ENCODE measurements at places on chromosomes 7 and 10.

- no peak for DNase-seq
Observed at GRCh38 chr10:129999140-129999539, 35.1 kb upstream of the EBF3 start.

DNA sequence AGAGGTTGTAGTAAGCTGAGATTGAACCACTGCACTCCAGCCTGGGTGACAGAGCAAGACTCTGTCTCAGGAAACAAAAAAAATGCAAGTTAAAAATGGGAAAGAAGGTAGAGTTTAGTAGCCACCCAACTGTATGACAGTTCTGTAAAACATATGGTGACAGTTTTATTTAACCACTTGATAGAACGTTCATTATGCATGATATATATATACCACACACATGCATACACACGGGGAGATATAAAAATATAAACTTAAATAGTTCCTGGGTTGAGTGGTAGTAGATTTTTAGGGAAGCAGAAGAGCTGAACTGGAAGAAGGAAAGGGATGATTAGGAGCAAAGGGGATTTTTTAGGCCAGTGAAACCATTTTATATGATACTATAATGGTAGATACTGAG is 120.0 kb downstream of the KMT2C start:
- no peak for DNase-seq

DNA sequence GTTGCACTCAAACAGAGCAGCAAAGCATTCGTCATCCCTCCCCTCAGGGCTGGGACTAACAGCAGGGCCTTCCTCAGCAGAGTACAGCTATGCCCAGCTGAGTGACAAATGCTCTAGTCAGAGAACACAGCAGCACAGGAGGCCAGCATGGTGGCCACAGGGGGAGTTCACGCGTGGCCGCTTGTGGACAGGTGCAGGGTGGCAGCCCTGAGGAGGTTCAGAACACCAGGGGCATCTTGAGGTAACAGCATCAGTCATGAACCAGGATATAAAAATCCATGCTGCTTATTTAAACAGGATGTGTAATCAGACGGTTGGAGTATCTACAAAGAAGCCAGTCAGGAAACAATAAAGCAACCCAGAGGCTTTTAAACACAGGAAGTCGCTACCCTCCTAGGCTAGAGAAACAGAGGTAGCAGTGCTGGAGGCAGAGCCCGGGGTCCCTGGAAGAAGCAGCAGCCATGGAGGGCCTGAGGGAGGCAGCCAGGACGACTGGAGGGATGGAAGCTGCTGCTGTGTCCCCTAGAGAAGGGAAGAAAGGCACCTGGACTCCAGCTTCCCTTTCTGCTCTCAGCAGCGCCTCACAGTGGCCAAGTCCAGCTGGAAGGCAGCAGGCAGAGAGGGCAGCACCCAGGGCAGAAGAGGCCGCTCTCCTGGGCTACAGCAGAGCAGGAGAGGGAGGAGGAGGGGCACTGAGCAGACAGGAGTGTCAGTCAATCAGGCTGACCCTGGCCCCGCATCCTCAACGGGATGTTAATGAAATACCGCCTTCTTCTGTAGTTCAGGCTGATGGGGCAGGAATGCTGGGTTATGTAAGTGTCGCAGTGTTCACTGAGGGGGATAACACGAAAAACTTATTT is 70.8 kb upstream of the UCN3 start:
- peak; percentile 87 for DNase-seq

DNA sequence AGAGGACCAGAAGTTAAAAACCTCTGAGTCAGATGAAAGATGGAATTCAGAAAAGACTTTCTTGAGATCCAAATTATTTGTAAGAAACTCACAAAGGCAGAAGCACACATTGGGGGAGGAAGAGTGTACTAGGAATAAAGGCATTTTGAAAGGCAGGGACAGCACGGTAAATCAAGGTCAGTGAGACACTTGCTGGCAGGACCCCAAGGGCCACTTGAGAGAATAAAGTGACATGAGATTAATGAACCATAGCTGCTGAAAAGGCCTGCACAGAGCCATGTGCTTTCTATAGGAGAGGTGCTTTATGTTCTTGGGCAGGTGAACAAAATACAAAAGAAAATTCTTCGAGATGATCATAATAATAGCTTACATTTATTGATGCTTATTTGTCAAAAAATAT is 929.9 kb upstream of the MBL2 start:
- DNase-seq, result no peak
